Effector memory CD4-positive, alpha-beta T cell (primary cell): ENCODE measurements at places on chromosomes 2 and 18.

DNA sequence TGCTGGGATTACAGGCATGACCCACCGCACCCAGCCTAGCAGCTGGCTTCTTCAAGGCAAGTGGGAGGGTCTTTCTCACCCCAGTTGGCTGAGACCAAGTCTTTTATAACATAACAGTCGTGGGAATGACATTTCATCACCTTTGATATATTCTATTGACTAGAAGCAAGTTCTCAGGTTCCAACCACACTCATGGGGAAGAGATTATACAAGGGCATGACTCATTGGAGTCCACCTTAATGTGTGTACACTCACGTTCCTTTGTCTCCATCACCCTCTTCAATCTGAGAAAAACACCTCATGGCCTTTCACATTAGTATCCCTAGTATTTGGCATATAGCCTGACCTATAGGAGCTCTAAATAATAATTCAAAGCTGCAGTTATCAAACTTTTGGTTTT, 2.8 kb upstream of the BBS5 start:
- no peak overlapping the region for H3K27ac ChIP-seq
- no peak overlapping the region for H3K4me3 ChIP-seq
- H3K27me3 ChIP-seq = no peaks in the 10 kb centered on the region
- H3K4me1 ChIP-seq = no peaks in the 10 kb centered on the region
- no peak for DNase-seq
- H3K36me3 ChIP-seq = no peaks in the 10 kb centered on the region

GRCh38 chr18:20975077-20975476, 136.5 kb downstream of the ROCK1 start:
- H3K27ac ChIP-seq = no peak overlapping the region
- no peaks in the 10 kb centered on the region for H3K27me3 ChIP-seq
- H3K4me3 ChIP-seq = no peak overlapping the region
- H3K4me1 ChIP-seq = no peaks in the 10 kb centered on the region
- no peak for DNase-seq
- H3K36me3 ChIP-seq = peaks cover 45% of the 10 kb centered on the region

DNA sequence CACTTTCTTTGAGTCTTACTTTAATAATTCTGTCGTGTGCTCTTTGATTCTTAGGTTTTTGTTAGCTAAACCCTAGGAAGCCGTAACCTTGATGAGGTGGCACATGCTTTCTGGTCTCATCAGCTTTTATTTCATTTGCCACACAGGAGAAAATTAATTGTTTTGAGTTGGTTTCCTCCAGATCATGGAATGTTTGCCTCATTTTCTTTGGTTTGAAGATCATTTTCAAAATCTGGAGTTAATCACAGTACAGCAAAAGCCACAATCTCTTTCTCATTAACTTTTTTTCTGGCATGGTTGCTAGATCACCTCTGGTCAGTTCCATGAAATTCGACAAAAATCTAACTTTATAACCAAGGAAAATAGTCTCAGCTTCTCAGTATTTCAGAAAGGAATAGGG, 182.9 kb downstream of the MYO1B start:
- H3K36me3 ChIP-seq = no peaks in the 10 kb centered on the region
- H3K4me1 ChIP-seq = no peaks in the 10 kb centered on the region
- H3K27ac ChIP-seq = no peak overlapping the region
- DNase-seq = no peak
- H3K4me3 ChIP-seq = no peak overlapping the region

- no peaks in the 10 kb centered on the region for H3K36me3 ChIP-seq
- DNase-seq = no peak
- H3K27me3 ChIP-seq = no peaks in the 10 kb centered on the region
- H3K27ac ChIP-seq = no peak overlapping the region
Observed at GRCh38 chr2:155368934-155369333, 670.4 kb downstream of the KCNJ3 start.

- no peak for DNase-seq
- H3K4me1 ChIP-seq = peaks cover 9% of the 10 kb centered on the region
- no peak overlapping the region for H3K4me3 ChIP-seq
- no peak overlapping the region for H3K27ac ChIP-seq
- H3K36me3 ChIP-seq = no peaks in the 10 kb centered on the region
- H3K27me3 ChIP-seq = no peaks in the 10 kb centered on the region
Observed at GRCh38 chr2:203783496-203784203, 77.2 kb downstream of the CD28 start.

- no peaks in the 10 kb centered on the region for H3K4me1 ChIP-seq
- H3K36me3 ChIP-seq = no peaks in the 10 kb centered on the region
- no peak for DNase-seq
- H3K27ac ChIP-seq = no peak overlapping the region
- H3K4me3 ChIP-seq = no peak overlapping the region
- H3K27me3 ChIP-seq = no peaks in the 10 kb centered on the region
Observed at GRCh38 chr2:70750320-70750719, 17.7 kb downstream of the ADD2 start.

DNA sequence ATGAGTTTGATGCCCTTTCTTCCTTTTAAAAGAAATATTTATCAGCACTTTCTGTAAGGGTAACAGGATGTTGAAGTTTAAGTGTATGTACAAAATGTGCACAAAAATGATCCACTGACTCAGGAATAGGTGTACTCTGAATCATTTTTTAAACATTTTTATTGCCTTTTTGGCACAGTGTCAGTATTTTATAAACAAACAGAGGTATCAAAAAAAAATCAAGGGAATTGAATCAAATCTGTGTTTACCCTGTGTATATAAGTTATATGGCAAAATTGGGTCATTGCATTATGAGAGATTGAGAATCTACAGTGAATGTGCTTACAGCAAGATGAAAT, 513.9 kb upstream of the NETO1 start:
- no peak overlapping the region for H3K27ac ChIP-seq
- H3K36me3 ChIP-seq = no peaks in the 10 kb centered on the region

GRCh38 chr2:66030553-66030952, 404.4 kb upstream of the MEIS1 start:
- DNase-seq = no peak
- no peaks in the 10 kb centered on the region for H3K27me3 ChIP-seq
- H3K4me3 ChIP-seq = no peak overlapping the region
- H3K27ac ChIP-seq = no peak overlapping the region

DNA sequence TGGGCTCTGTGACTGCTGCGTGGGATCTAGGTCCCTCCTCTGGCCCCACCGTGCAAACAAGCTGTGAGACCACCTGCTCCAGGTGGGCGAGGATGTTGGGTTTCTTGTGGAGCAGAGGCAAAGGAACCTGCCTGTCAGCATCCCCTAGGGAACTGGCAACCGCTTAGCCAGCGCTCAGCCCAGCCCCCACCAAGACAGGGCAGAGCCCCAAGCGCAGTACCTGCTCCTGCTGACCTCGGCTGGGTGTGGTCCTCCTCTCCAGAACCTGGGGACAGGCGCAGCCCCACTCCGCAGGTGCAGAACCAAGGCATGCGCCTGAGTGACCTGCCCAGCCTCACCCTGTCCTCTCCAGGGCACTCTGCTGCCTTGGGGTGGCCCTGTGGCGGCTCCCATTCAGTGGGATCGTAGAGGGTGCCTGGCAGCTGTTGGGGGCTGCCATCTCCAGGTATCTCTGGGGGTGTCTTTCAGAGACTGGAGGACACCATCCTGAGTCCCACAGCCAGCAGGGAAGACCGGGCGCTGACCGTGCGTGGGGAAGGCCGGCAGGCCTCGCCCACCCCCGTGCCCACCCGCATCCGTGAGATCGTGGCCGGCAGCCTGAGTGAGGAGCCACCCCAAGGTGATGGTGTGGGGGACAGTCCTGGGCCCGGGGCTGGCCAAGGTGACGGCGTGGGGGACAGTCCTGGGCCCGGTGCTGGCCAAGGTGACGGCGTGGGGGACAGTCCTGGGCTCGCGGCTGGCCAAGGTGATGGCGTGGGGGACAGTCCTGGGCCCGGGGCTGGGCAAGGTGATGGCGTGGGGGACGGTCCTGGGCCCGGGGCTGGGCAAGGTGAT, 12.3 kb downstream of the CROCC2 start:
- peaks cover 8% of the 10 kb centered on the region for H3K4me1 ChIP-seq
- no peak overlapping the region for H3K27ac ChIP-seq
- H3K4me3 ChIP-seq = no peak overlapping the region
- no peaks in the 10 kb centered on the region for H3K36me3 ChIP-seq

GRCh38 chr2:165678882-165679281, 115.2 kb downstream of the GALNT3 start:
- no peak for DNase-seq
- H3K27me3 ChIP-seq = no peaks in the 10 kb centered on the region
- no peaks in the 10 kb centered on the region for H3K36me3 ChIP-seq
- H3K4me3 ChIP-seq = no peak overlapping the region
- no peaks in the 10 kb centered on the region for H3K4me1 ChIP-seq

GRCh38 chr2:37324786-37325624, at the start of gene PRKD3:
Gene PRKD3 (minus strand): TSS chr2:37324833. CDS start chr2:37316524, 8,309 bp downstream.
- peak within 1 kb of the TSS; percentile 89 for H3K4me3 ChIP-seq
- H3K27me3 ChIP-seq = no peaks in the 10 kb centered on the region

- DNase-seq = no peak
- H3K36me3 ChIP-seq = no peaks in the 10 kb centered on the region
- H3K4me1 ChIP-seq = peaks cover 17% of the 10 kb centered on the region
- no peak within 1 kb of the TSS for H3K27ac ChIP-seq
- H3K4me3 ChIP-seq = peak within 1 kb of the TSS; percentile 39
Observed at GRCh38 chr2:240819858-240820606, at the start of gene KIF1A. Gene KIF1A (minus strand): TSS chr2:240820219. CDS start chr2:240797752, 22,467 bp downstream.

- no peak for DNase-seq
- H3K27ac ChIP-seq = no peak overlapping the region
- H3K36me3 ChIP-seq = no peaks in the 10 kb centered on the region
- H3K27me3 ChIP-seq = no peaks in the 10 kb centered on the region
- H3K4me1 ChIP-seq = no peaks in the 10 kb centered on the region
Observed at GRCh38 chr18:70387027-70387426, 98.2 kb downstream of the SOCS6 start.

GRCh38 chr18:14747513-14748474, at the start of gene ANKRD30B:
Gene ANKRD30B (plus strand): TSS chr18:14748172. CDS start chr18:14748420, 248 bp downstream.
- H3K4me1 ChIP-seq = no peaks in the 10 kb centered on the region
- H3K27me3 ChIP-seq = peaks cover 4% of the 10 kb centered on the region
- no peak for DNase-seq

DNA sequence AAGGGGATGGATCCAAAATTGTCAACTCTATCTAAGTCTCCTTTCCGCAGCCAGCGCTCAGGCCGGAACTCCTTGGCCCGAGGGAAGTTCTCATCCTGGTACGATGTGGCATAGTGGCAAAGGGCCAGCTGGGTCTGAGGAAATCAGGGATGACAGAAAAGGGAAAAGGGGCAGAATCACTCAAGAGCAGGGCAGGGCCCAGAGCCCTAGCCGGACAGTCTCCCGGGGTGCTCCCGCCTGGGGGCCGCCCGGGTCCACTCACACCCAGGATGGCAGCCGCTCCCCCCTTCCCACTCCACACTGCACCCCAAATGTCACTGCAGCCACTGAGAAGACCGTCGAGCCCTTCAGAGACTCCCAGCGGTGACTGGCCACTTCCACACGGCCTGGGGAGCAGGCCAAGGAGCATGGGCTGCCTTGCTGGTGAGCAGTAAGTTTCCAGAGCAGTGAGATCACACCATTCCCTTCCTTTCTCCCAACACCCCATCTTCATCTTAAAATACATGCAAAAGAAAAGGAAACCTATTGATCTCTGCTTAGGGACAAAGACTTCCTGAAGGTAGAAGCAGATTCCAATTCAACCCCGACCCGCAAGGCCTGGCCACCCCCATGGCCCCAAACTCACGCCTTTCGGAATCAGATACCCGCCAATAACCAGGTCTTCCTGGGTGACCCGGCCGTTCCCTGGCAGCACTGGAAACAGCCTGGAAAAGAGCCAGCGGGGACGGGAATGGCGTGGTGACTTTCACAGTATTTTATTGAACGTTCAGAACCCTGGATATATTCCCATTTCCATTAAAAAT, 26.7 kb downstream of the CYP27C1 start:
- H3K27me3 ChIP-seq = no peaks in the 10 kb centered on the region
- DNase-seq = no peak
- H3K4me1 ChIP-seq = no peaks in the 10 kb centered on the region
- no peak overlapping the region for H3K27ac ChIP-seq
- H3K36me3 ChIP-seq = no peaks in the 10 kb centered on the region

- no peak for DNase-seq
- no peak overlapping the region for H3K4me3 ChIP-seq
- H3K27me3 ChIP-seq = no peaks in the 10 kb centered on the region
- no peaks in the 10 kb centered on the region for H3K36me3 ChIP-seq
- no peaks in the 10 kb centered on the region for H3K4me1 ChIP-seq
- H3K27ac ChIP-seq = no peak overlapping the region
Observed at GRCh38 chr2:43751476-43751990, 22.3 kb upstream of the DYNC2LI1 start.

- no peak overlapping the region for H3K4me3 ChIP-seq
- no peak overlapping the region for H3K27ac ChIP-seq
- H3K36me3 ChIP-seq = no peaks in the 10 kb centered on the region
- no peak for DNase-seq
- no peaks in the 10 kb centered on the region for H3K4me1 ChIP-seq
Observed at GRCh38 chr2:170148161-170148560, 29.8 kb upstream of the MYO3B start.

DNA sequence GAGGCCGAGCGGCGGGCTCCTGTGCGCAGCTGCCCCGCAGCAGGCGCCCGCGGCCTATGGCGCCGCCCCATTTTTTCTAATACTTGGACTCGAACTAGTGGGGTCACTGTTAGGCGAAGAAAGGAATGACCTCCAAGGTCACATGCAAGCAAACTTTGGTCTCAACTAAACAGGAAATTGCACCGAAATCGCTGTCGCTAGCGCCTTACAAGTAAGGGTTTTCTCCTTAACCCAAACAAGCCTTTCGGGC, 339 bp downstream of the ACAA2 start:
- DNase-seq = no peak
- H3K4me3 ChIP-seq = peak overlapping the region; percentile 74
- no peaks in the 10 kb centered on the region for H3K36me3 ChIP-seq

GRCh38 chr2:81901017-81901416, 1596.5 kb upstream of the LRRTM1 start:
- H3K4me3 ChIP-seq = no peak overlapping the region
- H3K36me3 ChIP-seq = no peaks in the 10 kb centered on the region
- H3K27ac ChIP-seq = no peak overlapping the region
- no peaks in the 10 kb centered on the region for H3K4me1 ChIP-seq

GRCh38 chr2:241489733-241490680, 18.4 kb downstream of the STK25 start:
- DNase-seq = no peak
- no peaks in the 10 kb centered on the region for H3K4me1 ChIP-seq
- H3K36me3 ChIP-seq = peaks cover 11% of the 10 kb centered on the region
- H3K27me3 ChIP-seq = no peaks in the 10 kb centered on the region
